ENCODE measurements at places on chromosomes 5 and 9.

- DNase-seq: no peak
Measured at GRCh38 chr5:111932628-111933027, 175.6 kb upstream of the NREP start.

GRCh38 chr9:113237026-113237425 lies 15.7 kb downstream of the SLC31A1 start:
- no peak for DNase-seq

DNA sequence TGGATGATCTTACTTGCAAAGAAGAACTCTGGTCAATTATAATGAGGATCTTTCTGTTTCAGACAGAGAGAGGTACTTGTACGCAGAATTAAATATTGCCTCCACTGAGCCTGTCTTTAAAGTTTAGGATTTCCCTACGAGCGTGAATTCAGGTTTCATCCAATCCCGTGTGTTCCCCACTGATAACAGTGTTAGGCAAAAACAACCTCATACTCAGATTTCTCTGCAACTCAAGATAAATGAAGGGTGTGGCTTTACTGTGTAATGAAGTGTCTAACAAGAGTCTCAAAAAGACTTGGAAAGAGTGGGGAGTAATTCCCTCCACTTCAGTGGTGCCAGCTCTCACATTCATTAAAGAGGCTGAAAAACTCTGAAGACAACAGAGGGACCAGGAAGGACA lies 53.2 kb upstream of the ACO1 start:
- DNase-seq: no peak

DNA sequence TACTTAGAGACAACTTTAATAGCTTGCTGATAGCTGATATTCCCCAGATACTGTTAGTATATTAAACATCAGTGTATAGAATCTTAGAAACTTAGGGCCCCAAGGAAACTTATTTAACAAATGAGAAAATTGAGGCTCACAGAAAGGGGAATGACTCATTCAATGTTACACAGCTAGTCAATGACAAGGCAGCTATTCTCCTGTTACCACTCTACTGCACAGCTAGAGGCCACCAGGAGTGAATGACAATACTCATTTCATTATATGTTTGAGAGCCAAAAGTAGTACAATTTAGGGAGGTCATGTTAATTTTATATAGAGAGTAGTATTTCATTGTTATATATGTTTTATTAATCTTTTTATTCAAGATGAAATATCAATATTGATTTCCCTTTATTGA lies 33.2 kb upstream of the PCDHB1 start:
- no peak for DNase-seq

- DNase-seq: no peak
Measured at GRCh38 chr5:2832394-2832793, 80.9 kb upstream of the IRX2 start.

DNA sequence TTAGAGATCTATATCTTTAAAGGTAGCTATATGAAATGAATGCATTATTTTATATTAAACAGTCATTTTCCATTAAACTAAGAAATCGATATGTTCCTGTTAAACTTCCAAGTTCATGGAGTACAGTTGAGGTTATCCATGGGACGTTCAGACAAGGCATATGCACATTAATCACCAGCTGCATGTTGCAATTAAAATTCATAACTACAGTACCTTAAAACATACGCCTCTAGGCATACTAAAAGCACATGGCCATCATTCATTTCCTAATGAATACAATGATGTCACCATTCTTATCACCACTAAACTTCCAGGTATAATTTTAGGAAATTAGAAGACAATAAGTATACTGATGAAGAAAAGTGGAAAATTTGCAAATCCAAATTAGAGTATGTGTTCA lies 174.3 kb downstream of the CDH12 start:
- no peak for DNase-seq

DNA sequence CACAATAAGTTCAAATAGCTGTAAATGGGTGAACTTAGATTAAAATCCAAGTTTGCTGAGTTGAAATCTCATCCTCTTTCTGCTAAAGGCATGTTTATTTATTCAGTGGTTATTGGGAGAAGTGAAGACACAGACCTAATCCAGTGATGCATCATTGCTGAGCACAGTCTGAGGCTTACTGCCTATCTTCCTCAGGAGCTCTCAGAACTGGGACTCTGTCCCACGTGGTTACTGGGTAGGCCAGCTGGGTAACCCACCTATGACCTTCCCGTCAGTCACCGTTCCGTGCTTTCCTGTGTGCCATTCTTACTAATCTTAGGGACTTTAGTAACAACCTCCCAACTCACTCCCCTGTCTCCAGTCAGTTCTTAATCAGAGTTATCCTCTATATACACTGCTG lies 226.8 kb upstream of the ATP10B start:
- DNase-seq: no peak
